Activated CD8-positive, alpha-beta memory T cell treated with anti-CD3 and anti-CD28 coated beads, Interleukin-2, amount 10 ng/mL, durations not matched to agents 7 days and 5 days (primary cell): ENCODE measurements at places on chromosomes 6 and 20.
A peak's percentile ranks its signal among the peaks of the same experiment; 100 is the strongest.

DNA sequence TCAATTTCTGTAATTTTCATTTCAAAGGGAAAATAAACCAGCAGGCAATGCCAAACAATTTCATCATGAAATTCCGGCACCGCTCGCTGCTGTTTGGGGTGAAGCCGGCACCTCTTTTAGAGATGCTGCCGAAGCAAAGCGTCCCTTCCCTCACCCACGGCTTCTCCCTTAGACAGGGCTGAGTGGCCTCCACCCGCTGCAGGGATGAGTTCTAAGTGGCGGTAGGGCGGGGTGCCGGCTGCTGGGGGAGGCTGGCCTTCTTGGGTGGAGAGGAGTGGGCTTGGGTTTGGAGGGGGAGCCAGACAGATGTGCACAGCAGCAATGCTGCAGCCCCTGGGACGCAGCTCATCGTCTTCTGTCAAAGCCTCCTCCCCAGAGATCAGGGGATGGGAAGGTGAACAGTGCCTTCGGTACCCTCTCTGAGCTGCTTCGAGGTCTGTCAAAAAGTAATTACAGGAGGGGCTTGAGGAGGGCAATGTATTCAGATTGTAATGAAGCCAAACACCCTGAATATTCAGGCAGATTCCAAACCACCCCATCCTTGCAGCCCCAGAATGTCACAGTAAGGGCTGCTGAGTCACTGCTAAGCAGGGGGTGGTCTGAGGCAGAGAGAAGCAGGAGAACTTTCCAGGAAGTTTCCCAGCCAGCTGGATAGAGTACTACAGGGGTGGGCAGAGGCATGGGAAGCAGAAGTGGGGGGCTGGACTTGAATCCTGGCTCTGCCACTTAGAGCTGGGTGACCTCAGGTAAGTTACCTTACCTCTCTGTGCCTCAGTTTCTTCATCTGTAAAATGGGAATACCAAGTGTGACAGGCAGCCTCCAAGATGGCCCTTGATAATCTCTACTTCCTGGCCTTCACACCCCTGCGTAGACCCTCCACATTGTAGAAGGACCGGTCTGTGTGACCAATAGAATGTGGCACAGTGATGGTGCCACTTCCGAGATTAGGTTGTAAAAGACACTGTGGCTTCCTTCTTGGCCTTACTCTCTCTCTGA, 96.6 kb downstream of the SULF2 start:
- DNase-seq: no peak

GRCh38 chr6:39322306-39322850, at the start of gene KCNK16:
Gene KCNK16 (minus strand): TSS chr6:39322702. CDS start chr6:39322540, 162 bp downstream.
- no peak for DNase-seq

GRCh38 chr6:3806169-3806922, 42.8 kb upstream of the FAM50B start:
- DNase-seq: no peak

DNA sequence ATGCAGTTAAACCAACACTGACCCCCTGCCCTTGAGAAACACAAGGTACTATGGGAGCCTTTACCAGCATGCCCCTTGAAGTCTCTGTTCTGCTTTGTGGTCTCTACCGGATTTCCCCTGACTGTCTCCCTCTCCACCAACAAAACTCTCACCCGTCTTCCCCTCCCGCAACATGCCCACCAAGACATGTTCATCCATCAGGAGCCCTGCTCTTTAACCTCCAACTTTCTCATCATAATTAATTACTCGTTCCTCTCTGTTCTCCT, 1.1 kb downstream of the ZNF165 start:
- peak; percentile 42 for DNase-seq

DNA sequence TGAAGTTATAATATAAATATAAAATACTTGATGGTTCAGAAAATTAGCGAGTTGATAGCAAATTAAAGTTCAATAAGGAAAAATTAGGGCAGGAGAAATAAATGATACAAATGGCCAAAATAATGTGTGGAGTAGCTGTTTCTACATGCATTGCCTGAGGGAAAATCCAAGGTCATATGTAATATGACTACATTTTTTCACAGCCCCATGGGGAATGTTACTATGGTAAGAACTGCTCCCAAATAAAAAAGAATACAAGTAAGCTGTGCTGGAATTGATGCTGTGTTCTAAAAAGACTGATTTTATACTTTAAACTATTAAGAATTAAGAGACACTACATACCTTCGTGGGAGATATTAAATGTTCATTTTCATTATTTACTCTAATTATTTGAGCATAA, 34.1 kb downstream of the MEI4 start:
- no peak for DNase-seq

GRCh38 chr20:22830138-22830537, 205.0 kb upstream of the SSTR4 start:
- DNase-seq: no peak

- no peak for DNase-seq
These were observed 12.6 kb upstream of the PIGU start for GRCh38 chr20:34689486-34689885.

DNA sequence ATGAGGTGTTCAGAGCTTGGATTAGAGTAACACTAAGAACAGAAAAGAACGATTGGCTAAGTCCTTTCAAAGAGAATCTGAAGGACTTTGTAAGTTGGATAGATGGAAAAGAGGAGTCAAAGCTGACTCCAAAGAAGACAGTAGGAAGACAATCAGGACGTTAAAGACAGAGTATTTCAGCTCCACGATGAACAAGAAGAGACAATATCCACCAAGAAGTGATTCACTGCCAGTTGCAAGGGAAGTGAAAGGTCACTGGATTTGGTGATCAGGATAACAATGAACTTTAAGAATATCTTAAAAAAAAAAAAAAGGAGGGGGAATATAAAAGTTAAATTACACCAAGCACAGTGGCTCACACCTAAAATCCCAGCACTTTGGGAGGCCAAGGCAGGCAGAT, 17.9 kb downstream of the REPS1 start:
- DNase-seq: no peak

- peak; percentile 61 for DNase-seq
These were observed 26.4 kb downstream of the GDAP1L1 start for GRCh38 chr20:44273231-44274215.

DNA sequence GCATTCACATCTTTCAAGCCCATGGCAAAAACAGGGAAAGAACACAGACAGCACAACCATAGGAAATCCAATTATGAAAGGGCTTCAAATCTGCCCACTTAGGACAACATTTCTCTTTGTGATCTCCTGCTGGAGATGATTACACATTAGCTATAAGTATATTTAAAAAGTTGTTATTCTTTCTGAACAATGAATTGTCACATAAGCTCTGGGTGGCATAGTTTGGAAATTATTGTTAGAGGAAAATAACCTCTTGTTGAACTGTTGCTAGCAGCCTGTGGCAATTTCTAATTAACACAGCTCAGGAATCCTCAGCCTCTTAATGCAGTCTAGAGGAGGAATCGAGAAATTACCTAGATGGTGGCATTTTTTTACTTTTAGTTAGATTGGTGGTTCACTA, 54.9 kb downstream of the BCAS1 start:
- DNase-seq: no peak

DNA sequence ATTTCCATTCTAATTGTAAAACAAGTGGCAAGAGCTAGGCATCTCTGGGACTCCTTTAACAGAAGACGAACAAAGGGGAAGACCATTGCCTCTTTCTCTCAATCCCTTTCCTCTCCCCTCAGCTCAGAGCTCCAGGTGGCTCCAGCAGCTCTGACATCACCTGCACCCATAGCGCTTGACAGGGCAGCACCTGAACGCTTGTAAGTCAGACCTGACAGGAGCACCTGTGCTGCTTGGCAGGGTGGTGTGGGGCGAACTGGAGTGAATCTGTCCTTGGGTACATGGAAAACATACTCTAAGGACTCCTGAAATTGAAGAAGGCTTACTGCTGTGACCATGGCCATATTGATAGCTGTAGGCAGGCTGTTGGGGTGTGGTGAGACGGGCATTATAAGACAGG, 409.5 kb upstream of the AGPAT4 start:
- DNase-seq: no peak

DNA sequence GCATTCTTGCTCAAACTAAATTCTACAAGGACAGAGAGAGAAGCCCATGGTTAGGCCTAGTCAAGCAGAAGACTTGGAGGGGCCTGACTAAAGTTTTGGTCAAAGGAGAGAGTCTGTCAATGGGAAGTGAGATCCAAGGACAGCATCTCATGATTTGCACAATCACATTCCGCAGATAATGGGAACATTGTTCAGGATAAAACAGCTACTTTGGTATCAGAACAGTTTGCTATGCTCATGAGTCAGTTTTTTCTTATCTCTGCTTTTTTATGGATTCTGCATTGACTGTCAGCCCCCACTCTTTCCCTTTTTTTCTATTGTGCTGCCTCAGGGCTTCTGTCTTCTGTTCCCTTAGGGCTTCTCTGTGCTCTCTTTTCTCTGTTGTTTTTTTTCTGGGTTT, 28.6 kb downstream of the AKAP7 start:
- no peak for DNase-seq

GRCh38 chr6:160883999-160884398, 107.6 kb upstream of the MAP3K4 start:
- no peak for DNase-seq

GRCh38 chr6:79082304-79082703, 4.2 kb upstream of the PHIP start:
- no peak for DNase-seq

DNA sequence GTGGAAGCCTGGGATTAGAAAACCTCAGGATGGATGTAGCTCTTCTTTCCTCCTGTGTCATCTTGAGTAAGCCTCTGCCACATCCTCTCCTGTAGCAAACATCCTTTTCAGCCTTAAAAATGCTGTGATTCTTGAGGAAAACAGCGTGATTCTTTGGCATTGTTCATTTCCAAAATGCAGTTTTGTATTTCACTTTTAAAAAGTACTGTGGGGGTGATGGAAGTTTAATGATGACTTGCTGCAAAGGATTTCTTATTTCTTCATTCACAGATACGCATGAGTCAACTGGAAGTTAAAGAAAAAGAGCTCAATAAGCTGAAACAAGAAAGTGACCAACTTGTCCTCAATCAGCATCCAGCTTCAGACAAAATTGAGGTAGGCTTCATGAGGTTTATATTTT, 23.9 kb upstream of the SNRNP48 start:
- no peak for DNase-seq

- no peak for DNase-seq
These were observed 27.9 kb downstream of the TCF15 start for GRCh38 chr20:582204-582603.

DNA sequence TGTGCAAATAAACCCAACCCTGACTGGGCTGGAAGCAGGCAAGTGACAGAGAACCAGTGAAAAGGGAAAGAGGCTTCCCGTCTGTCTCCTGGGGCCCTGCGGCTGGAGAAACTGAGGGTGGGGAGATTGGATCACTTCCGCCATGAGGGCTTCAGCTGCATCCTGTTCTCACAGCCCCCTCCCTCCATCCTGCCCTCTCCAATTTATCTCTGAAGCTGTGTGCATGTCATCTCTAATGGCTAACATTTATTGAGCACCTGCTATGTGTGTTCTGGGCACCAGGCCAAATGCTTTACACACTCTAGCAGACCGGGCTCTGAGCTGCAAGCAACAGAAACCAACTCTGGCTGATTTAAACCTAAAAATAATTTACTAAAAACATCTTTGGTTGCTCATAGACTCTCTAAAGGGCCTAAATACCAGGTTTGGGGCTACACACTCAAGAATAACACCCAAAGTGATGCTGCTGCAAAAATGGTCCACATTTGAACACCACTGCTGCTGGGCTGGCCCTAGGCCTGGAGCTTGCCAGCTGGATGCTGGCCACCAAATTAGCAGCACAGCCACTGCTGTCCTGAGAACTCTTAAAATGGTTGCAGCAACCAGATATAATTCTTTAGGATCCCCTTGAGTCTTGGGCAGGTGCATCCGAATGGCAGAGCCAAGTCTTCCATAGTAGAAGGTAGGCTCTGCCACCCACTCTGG, 123.6 kb upstream of the LRFN2 start:
- no peak for DNase-seq

GRCh38 chr6:160349020-160349441, 853 bp downstream of the SLC22A3 start:
- DNase-seq: no peak
